ENCODE measurements at places on chromosomes 11 and 22.

- no peak for DNase-seq
These were observed 98.7 kb downstream of the MORC2 start for GRCh38 chr22:30869667-30870395.

DNA sequence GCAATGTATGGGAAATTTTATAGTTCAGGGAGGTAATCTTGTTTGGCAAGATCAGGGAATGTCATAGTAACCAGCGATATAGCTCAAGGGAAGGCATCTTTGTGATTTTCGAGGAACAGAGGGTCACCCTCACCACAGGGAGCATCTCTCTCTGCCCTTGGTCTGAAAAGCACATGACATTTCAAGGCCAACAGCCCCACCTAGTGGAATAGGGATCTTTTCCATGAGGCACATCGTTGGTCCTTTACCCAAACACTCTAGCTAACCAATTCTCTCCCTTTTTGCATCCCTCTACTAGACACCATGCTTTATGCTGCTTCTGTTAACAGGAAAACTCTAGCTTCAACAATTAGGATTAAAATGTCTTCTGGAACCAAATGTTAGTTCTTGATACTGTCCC lies 179.0 kb downstream of the GRM5 start:
- DNase-seq: no peak

GRCh38 chr11:10255388-10256125 lies 38.5 kb downstream of the SBF2 start:
- DNase-seq: no peak

DNA sequence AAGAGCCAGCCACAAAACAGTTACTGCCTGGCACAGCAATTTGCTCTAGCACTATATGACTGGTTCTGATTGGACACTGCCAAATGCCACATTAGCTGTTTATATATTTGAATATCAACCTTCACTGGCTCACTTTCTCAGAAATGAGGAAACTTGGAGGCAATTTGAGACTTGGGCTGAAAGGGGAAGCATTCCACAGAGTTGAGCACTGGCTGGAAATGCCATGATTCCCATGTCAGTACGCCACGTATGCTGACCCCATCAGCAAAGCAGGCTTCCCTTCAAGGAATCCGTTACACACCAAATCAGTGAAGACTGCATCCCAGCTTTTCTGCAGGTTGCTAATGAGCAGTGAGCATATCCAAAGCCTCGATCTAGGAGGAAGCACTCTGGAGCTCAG lies 34.7 kb downstream of the GALNT18 start:
- DNase-seq: no peak

DNA sequence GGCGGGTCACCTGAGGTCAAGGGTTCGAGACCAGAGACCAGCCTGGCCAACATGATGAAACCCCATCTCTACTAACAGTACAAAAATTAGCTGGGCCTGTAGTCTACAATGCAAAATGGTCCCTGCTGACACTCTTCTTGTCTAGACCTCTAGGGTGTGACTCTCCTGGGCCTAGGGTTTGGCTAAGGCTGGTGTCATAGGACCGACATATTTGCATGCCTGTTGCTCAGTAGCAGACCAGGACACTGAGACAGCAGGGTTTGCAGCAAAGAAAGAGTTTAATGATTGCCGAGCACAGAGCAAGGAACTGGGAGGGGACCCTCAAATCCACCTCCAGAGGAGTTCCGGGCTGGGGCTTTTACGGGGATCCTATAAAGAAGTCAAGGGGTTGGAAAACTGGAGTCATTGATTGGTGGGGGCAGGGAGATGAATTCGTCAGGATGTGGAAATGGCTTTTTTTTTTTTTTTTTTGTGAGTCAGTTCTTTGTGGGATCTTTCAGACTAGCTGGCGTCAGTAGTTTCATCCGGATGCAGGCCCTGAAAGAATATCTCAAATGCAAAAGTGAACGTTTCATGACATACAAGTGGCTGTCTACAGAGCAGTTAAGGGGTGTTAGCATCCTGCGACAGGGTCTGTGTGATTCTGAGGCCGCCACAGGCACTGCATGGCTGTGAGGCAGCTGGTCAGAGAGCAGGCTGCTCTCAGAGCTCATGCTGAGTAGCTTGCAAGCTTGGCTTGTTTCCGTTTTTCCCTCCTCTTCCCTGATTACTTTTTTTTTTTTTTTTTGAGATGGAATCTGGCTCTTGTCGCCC lies 27.2 kb upstream of the A4GALT start:
- DNase-seq: no peak

DNA sequence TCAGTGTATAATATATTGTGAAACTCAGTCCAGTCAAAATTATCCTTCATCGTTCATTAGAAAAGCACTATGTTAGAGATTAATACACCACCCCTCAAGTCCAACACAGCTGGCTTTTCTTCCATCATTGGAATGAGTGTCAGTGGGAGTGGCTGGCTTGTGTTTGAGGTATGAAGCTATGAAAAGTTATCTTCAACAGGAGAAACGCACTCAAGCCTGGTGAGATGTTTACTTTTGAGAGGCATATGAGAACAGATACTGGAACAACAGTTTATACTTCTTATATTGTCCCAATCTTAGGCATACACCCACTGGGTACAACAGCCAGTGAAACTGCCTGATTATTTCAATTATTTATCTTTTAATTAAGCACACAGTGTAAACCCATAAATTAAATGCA lies 34.3 kb downstream of the PLEKHB1 start:
- no peak for DNase-seq

DNA sequence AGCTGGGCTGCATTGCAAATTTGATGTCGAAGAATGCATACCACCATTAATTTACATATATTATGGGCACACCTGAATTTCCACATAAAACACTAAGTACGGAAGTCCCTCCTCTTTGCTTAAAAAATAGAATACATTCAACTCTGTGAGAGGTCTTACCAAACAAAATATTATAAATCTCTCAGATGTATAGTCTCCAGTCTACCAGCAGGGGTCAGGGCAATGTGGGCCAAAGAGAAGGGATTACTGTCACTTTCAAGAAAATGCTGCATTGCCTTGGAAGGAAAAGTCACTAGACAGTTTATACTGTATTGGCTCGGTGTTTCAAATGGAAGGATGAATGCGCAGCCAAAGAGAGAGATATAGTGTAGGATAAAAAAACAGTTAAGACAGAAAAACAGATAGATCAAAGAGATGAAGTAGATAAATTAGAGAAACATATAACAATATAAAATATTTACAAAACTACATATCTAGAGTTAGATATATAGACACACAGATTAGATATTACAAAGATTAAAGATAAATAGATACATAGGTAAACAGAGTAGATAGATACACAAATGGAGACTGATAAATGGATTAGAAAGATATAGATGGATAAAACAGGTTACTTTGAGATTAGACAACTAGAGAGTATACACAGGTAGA lies 20.9 kb downstream of the SERGEF start:
- peak; percentile 44 for DNase-seq

DNA sequence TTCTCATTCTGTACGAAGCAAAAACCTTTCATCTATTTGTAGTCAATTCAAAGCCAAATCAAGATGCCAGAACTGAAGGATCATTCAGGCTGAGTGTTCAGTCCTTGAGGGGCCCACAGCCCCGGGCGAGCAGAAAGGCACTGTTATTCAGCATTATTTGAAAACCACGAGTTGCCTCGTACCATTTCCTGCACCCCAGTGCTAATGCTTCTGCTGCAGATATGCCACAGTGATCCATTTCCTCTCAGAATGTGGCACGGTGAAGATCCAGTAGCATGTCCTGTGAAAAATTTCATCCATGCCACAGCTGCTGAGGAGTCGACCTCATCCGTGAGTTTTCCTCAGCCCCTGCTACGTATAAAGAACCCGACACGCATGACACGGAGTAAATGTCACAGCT lies 85.4 kb downstream of the OSBP2 start:
- no peak for DNase-seq

- DNase-seq: no peak
These were observed 11.4 kb downstream of the FEN1 start for GRCh38 chr11:61803889-61804647.

DNA sequence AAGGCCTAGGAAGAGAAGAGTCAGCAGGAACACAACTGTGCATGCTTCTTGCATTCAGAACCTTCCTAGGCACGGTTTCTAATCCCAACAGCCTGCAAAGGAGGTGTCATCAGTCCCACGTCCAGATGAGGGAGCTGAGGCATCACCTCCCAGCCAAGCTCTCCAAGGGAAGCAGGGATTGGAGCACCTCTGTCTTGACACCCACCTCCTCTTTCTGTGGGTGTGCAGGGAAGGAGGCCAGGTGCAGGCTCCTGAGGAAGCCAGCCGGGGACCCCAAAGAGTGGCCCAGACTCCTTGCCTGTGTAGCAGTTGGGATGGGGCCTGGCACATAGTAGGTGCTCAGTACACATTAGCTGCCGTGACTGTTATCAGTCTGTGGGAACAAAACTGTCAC lies 2.0 kb downstream of the PNPLA5 start:
- DNase-seq: no peak

DNA sequence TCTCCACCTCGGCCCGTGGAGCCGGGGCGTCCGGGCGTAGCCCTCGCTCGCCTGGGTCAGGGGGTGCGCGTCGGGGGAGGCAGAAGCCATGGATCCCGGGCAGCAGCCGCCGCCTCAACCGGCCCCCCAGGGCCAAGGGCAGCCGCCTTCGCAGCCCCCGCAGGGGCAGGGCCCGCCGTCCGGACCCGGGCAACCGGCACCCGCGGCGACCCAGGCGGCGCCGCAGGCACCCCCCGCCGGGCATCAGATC lies 439 bp downstream of the YAP1 start:
- DNase-seq: no peak

DNA sequence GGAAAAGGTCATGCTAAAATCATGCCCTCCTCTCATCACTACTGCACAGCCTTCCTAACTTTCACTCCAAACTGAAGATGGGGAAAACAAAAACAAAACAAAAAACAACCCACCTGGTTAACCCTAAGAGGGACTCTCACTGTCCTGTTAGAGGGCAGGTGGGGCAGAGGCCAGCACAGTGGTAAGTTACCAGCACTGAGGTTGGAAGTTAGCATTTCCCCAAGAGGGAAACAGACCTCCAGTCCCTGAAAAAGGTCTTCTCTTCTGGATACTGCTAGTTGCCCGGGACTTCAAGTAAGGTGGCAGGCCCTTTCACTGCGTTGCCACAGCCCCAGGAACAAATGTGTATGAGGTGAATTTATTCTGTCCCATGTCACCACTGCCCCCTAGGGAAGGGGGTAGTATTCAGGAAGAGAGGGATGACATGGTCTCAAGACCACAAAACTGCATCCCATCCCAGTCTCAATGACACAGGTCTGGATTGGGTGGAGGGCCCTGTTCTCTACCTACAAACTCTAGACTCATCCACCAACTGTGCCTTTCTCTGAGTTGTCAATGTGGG lies 792 bp upstream of the ADAMTS8 start:
- no peak for DNase-seq

- DNase-seq: no peak
These were observed 3.1 kb upstream of the LGALS1 start for GRCh38 chr22:37672206-37672919.

GRCh38 chr11:42972741-42973140 lies 339.1 kb upstream of the API5 start:
- DNase-seq: no peak

GRCh38 chr11:93072229-93072914 lies 102.9 kb downstream of the MTNR1B start:
- no peak for DNase-seq

DNA sequence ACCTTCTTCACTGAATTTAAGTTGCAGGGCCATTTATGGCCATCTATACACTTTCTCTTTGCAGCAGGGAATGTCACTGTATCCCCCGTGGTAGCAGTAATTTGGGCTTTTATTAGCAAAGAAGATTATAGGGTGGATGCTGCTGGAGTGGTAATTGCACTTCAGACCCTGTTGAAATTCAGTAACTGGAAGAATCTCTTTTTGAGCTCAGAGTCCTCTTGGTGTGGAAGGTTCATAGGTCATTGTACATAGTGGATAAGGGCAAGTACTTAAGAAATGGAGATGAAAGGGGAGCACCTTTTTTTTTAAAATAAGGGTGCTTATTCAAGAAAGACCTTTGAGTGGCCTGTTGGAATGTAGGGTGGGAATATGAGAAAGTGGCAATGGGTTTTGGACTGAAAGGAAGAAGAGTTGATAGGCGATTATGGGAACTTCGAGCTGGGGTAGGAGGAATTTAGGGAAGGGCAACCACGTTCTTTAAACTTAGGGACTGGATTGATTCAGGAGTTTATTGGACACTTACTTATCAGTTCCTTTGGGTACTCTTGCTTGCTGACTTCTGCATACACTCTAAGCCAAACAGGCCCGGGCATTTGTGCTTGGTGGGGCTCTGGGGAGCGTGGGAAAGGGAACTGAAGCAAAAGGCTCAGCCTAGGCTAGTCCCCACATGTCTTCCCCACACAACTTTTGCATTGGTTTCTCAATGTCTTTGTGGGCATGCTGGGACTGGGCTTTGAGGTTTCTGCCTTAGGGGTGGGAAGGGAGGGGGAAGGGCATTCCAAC lies 26.5 kb downstream of the CTNND1 start:
- no peak for DNase-seq

GRCh38 chr11:110951037-110951949 lies 239.1 kb upstream of the ARHGAP20 start:
- no peak for DNase-seq

DNA sequence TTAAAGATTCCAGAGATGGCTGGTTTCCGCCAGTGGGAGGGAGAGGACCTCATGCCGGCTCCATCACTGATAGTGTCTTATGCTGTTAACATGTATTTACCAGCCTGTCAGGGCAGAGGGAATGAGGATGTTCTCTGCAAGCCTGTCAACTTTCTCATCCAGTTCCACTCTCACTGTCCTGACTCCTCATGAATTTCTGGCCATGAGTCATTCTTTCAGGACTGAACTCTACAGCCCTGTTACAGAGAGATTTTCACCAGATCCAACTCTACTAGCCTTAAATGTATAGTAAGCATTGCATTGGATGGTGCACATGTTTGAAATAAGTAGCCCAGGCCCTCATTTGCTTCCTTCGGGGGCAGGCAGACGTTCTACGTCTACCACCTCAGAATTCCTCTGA lies 387.7 kb downstream of the TMEM135 start:
- DNase-seq: no peak

All from astrocyte of the cerebellum (primary cell).